Right lobe of liver (tissue), 6 donors: ENCODE measurements at places on chromosomes 5 and 9. TPM values are rescaled to one million over a fixed set of nuclear protein-coding genes. Genes with fewer than 3 reads are reported as not detected.

DNA sequence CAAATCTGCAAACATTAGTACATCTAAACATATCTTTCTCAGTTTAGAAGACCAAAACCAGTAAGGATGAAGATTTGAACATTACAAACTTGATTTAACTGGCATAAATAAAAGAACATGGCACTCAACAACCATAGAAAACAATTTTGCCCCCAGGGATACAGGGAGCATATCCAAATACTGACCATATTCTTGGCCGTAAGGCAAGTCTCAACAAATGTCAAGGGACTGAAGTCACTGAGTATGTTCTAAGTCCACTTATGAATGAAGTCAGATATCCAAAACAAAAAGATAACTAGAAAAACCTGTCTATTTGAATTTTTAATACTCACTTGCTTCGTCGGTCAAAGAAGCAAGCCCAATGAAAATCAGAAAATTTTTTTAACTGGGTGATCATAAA lies 14.1 kb downstream of the FEM1C start:
- no peak for DNase-seq

DNA sequence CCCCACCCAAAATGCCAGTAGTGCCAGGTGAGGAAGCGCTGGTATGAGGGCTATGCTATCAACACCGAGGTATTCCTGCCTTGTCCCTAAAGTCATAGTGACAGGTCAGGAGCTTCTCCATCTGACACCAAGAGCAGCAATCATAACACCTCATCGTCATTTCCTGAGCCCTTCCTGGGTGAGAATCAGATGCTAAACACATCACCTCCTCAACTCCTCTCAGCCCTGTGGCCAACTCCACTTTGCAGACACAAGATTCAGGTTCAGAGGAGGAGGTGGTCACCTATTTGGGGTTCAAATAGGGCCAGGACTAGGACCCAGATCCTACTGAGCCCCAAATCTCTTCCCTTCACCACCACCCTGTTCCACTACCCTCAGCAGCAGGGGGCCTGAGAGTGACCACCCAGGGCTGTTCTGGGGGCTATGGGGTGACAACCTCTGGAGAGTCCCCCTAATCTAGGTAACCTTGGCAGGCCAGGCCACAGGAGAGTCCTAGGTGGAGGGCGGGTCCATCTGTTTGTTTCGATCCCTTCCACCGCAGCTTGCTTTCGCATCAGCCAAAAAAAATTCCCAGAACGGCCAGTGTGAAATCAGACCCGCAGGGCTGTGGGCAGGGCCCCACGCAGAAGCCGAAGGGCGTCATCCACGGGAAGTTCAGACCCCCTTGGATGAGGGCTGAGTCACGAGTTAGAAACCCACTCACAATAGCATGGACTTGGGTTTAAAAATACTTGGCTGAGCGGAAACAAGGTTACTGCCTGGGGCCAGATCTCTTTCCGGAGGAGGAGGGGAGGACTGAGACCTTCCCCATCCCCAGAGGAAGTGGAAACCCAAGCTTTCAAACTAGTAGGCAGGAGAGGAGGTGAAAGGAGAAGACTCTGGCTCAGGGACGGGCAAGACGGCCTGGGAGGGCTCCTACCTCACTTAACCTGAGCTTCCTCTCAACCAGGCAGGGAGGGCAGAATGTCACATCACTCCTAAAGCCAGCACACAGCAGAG lies 8.7 kb downstream of the STK10 start:
- no peak for DNase-seq

DNA sequence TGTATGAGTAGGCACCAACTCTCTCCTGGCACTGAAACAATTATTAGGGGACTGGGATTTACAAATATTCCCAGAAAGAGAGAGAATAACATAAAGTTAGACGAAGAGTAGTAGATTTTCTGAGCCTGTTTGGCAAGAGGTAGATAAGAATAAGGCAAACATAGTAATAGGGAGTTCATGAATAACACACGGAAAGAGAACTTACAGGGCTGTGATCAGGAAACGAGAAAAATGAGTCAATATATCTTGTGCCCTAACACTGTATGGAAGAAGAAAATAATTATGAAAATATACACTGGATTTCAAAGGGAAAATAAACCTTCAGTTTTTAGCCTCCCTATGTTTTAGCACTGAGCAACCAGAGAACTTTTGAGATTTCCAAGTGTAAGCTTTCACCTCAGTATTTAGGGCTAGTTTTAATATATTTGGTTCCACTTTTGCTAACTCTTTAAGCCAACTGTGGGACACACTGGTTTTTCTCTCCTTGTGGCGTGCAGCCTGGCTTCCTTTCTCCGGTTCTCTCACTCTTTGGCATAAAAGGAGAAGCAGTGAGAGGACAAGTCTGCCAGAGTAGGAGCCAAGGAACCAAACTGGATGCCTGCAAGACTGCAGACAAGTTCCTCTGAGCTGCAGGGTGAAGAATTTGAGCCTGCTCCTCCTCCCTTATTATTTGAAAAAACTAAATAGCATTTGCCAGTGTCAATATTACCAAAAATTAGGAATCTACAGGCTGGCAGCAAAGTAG lies 6.6 kb upstream of the KCNN2 start:
- no peak for DNase-seq

- DNase-seq, result no peak
Measured at GRCh38 chr5:93503598-93504067, 77.4 kb downstream of the NR2F1-AS1 start.

- no peak for DNase-seq
Measured at GRCh38 chr9:128406848-128407391, 13.7 kb upstream of the CERCAM start.

- no peak for DNase-seq
Measured at GRCh38 chr9:6782981-6783380, 25.2 kb downstream of the KDM4C start.

DNA sequence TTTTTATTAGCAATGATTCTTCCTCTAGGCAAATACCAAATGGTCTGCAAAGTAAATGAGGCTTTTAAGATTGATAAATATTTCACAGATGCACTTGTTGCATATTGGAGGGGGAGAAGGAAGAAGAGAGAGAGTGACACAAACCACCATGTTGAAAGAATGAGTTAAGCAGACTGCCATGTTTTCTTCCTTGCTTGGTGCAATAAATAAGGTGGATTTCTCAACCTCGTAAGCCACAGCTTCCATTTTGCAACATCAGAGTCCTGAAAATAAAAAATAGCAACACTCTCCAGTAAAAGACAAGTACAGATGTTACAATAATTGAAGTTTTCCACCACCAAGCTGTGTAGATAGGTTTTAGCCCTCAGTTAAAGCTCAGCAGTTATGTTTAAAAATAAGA lies 202.9 kb downstream of the SGCD start:
- no peak for DNase-seq

DNA sequence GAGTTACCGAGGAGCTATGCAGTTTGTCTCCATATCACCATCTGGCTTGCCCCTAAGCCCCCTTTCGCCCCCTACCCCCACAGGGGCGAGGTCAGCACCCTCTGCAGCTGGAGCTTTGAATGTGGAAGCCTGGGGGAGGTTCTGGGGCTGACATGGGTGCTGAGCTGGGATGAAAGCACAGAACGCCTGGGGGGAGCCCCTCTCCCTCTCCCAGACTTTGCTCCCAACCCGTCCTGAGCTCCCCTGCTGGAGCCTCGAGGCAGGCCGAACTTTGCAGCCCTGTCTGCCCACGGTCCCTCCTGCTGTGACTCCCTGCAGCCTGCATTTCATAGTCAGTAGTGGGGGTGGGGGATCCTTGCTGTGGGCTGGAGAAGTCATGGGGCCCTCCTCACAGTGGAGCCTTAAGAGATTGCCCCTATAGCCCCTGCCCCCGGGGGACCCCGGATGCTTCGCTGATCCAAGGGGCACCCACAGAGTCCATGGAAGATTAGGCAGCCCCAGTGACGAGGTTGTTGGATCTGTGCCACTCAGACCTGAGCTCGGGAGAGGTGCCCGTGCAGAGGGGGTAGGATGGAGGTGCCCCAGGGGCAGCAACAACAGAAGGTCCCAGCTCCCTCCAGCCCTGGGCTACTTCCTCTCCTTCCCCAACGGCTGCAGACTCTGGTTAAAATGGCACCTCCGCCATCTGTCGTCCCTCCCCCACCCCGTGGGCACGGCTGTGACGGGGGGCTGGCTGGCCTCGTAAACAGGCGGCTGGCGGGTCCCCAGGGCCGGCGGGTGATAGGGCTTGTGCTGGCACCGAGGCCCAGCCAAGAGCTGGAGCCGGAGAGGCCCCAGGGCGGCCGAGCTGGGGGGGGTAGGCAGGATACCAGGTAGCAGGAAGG lies 162.0 kb downstream of the C9orf50 start:
- peak; percentile 54 for DNase-seq

GRCh38 chr5:127223256-127223974 lies 67.2 kb upstream of the MEGF10 start:
- DNase-seq, result no peak

DNA sequence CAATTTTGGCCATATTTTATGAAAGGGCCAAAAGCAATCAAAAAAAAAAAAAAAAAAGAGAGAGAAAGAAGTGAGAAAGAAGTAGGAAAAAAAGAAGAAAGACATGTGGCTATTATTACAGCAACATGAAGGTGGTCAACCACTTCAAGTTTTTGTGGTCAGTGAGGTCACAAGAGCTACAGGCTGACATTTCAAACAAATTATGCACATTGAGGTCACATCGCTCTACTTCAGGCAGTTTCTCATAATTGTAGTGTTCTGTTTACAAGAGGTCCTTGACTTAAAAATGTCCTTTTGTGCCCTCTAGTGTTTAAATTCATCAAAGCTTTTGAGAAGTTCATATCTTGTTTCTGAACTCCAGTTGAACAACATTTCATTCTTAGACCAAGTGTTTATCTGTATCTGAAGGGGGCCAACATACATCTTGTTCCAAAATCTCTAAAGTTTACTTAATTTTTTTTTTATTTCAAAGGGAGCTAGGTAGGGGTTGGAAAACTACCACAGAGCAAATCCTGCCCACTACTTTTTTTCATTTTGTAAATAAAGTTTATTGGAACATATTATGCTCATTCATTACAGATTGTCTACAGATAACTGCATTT lies 513.1 kb downstream of the PDE4D start:
- no peak for DNase-seq

DNA sequence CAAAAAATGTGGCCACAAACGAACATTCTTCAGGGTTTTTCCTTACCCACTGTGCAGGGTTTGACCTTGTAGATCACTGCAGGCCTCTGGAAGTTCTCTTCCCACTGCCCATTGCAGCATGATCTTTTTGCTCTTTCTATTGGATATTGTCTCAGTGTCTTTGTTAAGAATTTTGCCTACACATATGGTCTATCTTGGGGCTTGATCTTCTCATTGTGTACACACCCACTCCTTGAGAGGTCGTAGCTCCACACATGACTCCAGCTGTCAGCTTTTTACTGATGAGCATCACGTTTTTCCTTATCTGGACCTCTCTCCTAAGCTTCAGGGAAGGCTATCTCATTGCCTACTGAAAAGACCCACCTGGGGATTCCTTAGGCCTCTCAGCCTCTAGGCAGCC lies 3.0 kb upstream of the GLRX start:
- no peak for DNase-seq

DNA sequence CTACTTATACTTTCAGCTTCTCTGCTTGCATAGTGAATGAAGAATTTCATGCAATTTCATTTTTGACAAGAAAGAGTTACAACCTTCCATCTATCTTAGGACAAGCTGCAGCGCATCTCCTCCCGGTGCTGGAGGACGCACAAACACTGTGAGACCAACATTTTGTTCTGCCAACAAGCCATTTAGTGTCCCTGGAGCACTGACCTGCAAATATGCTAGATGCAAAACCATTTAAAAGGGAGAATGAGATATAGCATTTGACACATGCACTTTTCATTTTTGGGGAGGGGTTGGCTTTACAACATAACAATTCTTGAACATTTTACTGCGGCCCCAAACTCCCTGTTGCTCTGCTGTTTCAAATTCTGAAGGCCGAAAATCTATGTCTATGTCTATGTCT lies 127.2 kb upstream of the SLC30A5 start:
- DNase-seq, result no peak

GRCh38 chr9:12956805-12957204 lies 182.0 kb downstream of the LURAP1L start:
- no peak for DNase-seq

DNA sequence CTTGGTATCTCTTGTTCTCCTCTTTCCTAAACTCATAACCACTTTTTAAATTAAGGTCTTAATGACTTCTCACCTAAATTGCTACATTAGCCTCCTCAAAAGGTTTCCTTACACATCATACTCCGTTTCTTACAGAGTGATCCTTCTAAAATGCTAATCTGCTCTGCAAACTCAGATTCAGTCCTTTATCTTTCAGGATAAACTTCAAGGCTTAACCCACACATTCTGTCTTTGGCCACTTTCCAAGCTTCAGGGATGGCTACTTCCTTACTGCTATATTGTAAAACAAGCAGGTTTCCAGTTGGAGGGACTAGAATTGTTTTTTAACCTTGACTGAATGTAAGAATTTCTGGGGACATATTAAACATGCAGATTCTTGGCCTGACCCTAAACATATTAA lies 105.5 kb upstream of the CHD1 start:
- no peak for DNase-seq

GRCh38 chr5:73314395-73315257 lies 134.0 kb downstream of the FOXD1 start:
- DNase-seq, result no peak

GRCh38 chr9:130245474-130245873 lies 20.1 kb upstream of the HMCN2 start:
- DNase-seq, result no peak

- no peak for DNase-seq
Measured at GRCh38 chr5:74534397-74535129, 106.0 kb downstream of the ENC1 start.

DNA sequence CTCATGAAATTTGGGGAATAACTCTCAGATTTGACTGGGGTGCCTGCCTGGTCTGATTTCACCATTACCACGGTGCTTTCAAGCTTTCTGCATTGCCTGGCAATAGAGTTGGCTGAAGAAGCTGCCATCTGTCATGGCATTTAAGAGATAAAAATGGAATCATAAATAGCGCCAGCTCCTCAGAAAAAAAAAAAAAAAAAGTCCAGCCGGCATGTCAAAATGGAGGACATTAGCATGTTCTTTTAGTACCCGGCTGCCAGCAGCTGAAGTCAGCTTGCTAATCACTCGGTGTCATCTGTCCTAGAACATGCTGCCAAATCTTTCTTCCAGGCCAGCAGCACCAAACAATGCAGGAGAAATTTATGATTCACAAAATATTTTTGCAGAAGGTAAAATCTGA lies 57.7 kb upstream of the CER1 start:
- no peak for DNase-seq

- no peak for DNase-seq
Measured at GRCh38 chr9:126150411-126151030, 176.1 kb upstream of the MVB12B start.

Gene RLN2
- total RNA-seq, result not detected

Gene PCDHA7
- total RNA-seq, result not detected

Gene UGCG
- total RNA-seq, result 11.9 TPM

Gene PAX5
- total RNA-seq, result 0.12 TPM

Gene CARTPT
- total RNA-seq, result not detected

Gene PIK3R1
- total RNA-seq, result 56.9 TPM

Gene NPR3
- 2.4 TPM for total RNA-seq

Gene C7
- total RNA-seq, result 104 TPM

Gene PPP3R2
- not detected for total RNA-seq

Gene PCDHGA3
- 0.62 TPM for total RNA-seq

Gene HTR1A
- total RNA-seq, result not detected

Gene ASS1
- 437 TPM for total RNA-seq
